ENCODE measurements at places on chromosomes 11 and 22.

GRCh38 chr22:21031545-21032036, 770 bp downstream of the SLC7A4 start:
- DNase-seq = no peak

GRCh38 chr22:47376901-47377505, 614.6 kb downstream of the TBC1D22A start:
- DNase-seq = no peak

GRCh38 chr11:116936754-116937446, 99.5 kb upstream of the APOA1 start:
- DNase-seq = no peak

DNA sequence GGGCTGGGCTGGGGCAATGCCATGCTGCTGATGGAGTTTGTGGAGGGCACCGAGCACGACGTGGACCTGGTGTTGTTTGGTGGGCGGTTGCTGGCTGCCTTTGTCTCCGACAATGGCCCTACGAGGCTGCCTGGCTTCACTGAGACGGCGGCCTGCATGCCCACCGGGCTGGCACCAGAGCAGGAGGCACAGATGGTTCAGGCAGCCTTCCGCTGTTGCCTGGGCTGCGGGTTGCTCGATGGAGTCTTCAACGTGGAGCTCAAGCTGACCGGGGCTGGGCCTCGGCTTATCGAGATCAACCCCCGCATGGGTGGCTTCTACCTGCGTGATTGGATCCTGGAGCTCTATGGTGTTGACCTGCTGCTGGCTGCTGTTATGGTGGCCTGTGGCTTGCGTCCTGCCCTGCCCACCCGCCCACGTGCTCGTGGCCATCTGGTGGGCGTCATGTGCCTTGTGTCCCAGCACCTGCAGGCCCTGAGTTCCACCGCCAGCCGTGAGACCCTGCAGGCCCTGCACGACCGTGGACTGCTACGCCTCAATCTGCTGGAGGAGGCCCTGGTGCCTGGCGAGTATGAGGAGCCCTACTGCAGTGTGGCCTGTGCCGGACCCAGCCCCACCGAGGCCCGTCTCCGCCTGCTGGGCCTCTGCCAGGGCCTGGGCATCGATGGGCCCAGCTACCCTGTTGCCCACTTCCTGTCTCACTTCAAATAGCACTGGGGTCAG, 4.2 kb upstream of the RPS6KB2 start:
- no peak for DNase-seq

- DNase-seq = no peak
Observed at GRCh38 chr22:30288419-30289140, 725 bp downstream of the CASTOR1 start.

DNA sequence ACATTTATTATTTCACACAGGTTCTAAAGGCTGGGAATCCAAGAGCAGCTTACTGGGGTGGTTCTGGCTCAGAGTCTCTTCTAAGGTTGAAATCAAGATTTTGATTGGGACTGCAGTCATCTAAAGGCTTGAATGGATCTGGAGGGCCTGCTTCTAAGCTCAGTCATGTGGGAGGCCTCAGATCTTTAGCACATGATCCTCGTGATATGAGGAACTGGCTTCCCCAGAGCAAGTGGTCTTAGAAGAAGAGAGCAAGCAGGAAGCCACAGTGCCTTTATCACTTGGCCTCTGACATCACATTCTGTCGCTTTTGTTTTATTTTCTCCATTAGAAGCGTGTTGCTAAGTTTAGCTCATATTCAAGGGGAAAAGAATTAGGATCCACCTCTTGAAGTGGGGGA, 88.9 kb downstream of the ARFGAP2 start:
- DNase-seq = no peak

- DNase-seq = no peak
Observed at GRCh38 chr22:47281126-47282106, 519.0 kb downstream of the TBC1D22A start.

DNA sequence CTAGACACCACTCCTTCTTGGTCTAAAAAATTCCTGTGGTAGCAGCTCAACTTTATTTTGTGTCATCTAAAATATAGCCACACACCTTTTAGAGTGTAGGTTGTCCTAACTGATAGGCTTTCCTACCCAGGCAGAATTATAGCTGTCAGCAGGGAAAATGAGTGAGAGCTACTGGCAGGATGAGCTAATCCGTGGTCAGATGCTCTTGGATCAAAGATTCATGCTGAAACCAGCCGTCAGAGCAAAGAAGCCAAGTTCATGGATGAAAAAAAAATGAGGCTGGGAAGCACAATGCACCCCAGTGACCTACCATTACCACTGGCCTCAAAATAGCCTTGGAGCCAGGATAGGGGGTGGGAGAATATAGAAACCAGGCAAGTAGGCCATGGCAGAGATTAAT, 113.1 kb upstream of the BLID start:
- no peak for DNase-seq

DNA sequence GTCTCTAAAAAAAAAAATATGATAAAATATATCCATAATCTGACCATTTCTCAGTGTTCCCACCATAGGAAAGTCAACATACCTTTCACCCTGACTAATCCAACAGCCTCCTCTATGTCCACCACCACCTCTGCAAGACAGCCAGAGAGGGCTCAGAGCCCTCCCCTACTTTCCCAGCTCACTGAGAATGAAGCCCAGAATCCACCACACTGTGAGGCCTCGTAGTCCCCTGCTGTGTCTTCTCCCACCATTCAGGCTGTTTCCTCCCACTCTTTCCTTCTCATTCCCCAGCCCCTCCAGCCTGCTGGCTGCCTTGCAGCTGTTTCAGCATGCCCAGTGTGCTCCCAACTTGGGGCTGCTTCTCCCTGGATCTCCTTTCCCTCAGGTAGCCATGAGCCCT, 27.0 kb downstream of the SGSM3 start:
- no peak for DNase-seq

- no peak for DNase-seq
Observed at GRCh38 chr22:19480789-19481188, 1.1 kb downstream of the CDC45 start.

GRCh38 chr11:11217929-11218628, 135.0 kb downstream of the CSNK2A3 start:
- no peak for DNase-seq

DNA sequence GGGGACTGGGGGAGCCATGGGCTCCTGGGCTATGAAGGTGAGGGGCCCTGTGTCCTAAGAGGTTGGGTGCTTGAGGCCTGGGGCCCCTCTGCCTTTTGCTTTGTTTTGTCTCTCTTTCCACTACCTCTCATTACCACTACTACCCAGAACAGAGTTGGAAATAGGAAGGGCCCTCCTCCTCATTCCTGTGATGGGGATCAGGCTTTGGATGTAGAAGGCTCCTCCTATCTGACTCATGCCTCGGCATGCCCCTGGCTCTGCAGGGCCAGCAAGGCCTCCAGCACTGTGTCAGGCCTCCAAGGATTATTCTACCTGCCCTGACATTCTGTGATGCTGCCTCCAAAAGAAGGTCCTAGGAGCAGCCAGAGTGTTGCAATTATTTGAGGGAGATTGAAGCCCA, 766 bp downstream of the IZUMO1R start:
- no peak for DNase-seq

DNA sequence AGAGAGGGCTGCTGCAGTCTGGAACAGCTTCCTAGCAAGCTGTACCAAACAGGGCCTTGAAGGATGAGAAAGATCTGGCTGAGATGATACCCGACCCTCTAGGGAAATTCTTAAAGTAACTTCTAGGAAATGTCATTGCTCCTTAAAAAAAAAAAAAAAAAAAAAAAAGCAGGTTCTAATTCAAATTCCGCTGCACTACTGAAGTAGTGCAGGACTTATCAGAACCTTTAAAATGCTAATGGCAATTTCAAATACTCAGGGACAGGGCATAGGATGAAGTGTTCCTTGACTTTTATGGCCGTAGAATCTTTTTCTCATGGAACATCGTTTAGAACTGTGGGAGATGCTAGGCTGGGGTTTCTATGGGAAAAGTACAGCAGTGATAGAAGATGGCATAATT, 13.1 kb downstream of the MIAT start:
- no peak for DNase-seq

- DNase-seq = no peak
Observed at GRCh38 chr11:121928597-121929580, 187.1 kb downstream of the BLID start.

- DNase-seq = no peak
Observed at GRCh38 chr11:70296681-70297080, 26.2 kb downstream of the PPFIA1 start.

DNA sequence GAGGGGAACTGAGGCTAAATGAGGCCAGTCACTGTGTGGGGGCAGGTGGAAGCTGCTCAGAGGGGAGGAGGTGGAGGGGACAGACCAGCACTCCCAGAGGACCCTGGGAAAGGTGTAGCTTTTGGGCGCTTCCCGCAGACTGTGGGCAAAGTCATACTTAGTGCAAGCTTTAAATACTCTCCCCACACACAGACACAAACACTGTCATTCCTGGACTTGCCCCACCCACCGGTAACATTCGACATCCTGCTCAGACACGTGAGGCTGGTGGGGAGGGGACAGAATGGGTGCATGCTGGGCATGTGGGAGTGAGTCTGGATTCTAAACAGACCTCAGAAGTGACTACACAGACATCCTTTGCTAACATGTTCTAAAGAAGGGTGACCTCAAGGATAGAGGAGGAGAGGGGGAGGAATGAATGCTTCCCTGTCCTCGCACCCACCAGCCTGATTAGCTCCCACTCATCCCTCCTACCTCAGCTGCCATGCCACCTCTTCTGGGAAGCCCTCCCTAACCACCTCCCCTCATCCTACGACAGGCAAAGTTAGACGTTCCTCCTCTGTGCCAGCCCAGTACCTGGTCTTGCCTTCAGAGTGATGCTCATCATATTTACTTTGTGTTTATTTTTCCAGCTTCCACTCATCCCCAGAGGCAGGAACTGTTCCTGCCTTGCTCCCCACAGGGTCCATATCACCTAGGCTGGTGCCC, 22.2 kb downstream of the TSKU start:
- peak; percentile 21 for DNase-seq

DNA sequence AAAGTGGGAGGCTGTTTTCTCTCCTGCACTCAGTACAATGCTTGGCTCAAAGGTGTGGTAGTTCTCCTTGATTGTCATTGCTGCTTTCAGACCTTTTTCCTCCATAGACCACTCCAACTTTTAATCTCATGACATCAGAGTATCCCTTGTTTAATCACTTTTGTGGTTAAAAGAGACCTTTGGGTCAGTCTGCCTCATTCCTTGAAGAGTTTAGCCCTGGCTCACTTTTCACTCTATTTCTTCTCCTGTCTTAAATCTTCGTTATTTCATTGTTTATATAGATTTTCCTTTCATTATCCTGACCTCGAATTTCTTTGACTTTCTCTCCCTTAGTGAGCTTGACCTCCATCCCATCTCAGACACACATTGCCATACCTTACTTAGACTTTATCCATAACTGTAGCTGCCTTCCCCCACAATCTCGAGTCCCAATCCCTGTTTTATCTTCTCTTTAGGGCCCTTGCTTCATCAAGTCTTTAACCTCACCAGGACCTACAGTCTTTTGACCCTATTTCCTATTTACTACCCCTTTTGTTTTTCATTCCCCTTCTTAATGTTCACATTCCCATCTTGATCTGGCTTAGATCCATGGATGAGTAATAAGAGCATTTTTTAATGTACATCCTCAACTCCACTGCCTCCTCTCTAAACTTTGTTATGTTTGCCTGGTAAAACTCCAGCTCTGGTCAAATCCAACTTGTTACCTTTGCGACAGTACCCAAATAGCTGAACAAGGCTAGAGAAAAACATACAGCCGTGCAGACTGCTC, 9.5 kb downstream of the ATXN10 start:
- no peak for DNase-seq

GRCh38 chr22:20258584-20259326, 9.4 kb downstream of the RTN4R start:
- DNase-seq = peak; percentile 62

DNA sequence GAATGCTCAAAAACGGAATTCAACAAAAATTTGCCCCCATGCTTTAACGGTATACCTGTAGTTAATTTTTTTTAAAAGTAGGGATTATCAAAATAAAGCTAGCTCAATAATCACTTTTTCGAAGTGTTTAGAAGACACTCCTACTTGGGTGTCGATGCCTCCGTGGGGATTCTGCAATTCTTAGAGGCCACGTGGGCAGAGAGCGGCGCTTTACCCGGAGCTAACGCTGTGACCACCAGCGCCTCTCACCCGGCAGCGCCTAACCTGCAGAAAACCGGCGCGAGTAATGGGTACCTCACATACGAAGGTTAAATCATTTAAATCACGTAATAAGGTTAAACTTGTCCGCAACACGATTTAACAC, 583 bp downstream of the TAF1D start:
- DNase-seq = peak; percentile 45

DNA sequence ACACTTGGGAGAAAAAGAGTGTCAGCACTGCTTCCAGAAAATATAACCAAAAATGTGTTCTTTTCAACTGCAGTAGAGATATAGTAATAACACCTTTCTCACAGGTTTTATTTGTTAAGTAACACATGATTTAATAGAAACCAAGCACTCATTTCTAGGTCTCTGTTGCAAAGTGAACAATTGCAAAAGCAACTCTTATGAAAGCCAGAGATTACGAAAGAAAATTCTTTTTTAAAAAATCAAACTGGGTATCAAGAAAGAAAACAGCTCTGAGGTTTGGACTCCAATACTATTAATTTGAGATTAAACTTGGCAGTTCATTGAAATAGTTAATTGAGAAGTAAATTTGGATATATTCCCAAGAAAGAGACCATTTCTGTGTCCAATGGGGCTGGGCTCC, 9.8 kb upstream of the XKR3 start:
- DNase-seq = no peak

- DNase-seq = peak; percentile 58
Observed at GRCh38 chr11:122808478-122808869, 29.8 kb upstream of the CRTAM start.

DNA sequence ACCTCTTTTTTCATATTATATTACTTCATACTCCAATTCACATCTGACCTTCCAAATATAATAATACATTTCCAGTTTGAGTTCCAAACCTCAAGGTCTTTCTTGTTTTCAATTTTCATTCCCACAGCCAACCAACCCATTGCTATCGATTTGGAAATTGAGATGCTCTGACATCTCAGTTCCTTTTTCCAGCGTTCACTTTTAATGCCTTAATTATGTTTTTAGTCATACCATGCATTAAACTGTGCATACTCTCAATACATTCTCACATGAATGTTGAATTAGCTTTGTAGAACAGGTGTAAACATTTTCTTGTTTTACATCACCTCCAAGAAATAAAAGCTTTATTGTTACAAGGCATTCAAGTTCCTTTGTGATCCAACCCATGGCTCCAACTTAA, 294.2 kb upstream of the ANO3 start:
- no peak for DNase-seq

GRCh38 chr11:101498891-101499290, 84.9 kb downstream of the TRPC6 start:
- no peak for DNase-seq

- no peak for DNase-seq
Observed at GRCh38 chr11:8340296-8340695, 76.6 kb upstream of the LMO1 start.

Data from GM10248 (cell line).